ENCODE measurements at places on chromosomes 1 and 21. TPM values are rescaled to one million over a fixed set of nuclear protein-coding genes. Genes with fewer than 3 reads are reported as not detected.

DNA sequence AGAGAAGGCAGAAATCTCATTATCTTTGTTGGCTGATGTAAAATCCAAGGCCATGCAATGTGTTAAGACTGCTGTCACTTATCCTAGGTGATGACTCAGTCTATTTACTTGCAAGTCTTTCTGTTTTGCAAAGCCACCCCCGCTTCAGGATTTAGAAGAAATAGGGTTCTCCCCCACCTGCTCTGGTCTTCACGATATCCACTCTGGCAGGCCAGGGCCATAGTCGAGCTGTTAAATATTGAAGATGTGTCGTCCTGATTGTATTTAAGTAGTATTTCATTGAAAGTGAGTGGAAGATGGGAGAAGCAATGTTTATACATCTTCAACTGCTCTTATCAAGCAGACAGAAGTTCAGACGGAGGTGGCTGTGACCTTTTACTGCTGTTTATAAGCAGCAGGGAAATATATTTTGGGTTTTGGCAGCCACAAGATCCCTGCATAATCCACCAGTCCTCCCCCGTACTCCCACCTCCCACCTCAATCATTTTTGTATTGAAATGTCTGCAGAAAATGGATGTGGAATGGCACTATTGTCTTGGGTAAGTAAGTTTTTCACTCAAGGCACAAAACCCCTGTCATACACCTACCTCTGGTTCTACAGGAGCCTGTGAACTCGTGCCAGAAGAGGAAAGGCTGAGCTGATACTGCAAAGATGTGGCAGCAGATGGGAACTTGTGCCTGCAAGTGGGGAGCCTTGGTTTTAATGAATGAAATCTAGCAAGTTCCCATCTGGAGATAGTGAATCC lies 117.4 kb downstream of the MRPS6 start:
- no peak for DNase-seq
- no peaks in the 10 kb centered on the region for H3K36me3 ChIP-seq
- no peak overlapping the region for H3K27ac ChIP-seq
- H3K27me3 ChIP-seq: no peaks in the 10 kb centered on the region
- peaks cover 4% of the 10 kb centered on the region for H3K4me1 ChIP-seq
- H3K4me3 ChIP-seq: no peak overlapping the region

GRCh38 chr1:172640111-172640510 lies 18.8 kb upstream of the FASLG start:
- H3K27ac ChIP-seq: no peak overlapping the region
- no peaks in the 10 kb centered on the region for H3K4me1 ChIP-seq
- peaks cover 4% of the 10 kb centered on the region for H3K36me3 ChIP-seq
- no peak for DNase-seq
- H3K4me3 ChIP-seq: no peak overlapping the region
- peaks cover 2% of the 10 kb centered on the region for H3K27me3 ChIP-seq

- peaks cover 7% of the 10 kb centered on the region for H3K36me3 ChIP-seq
- DNase-seq: no peak
- peaks cover 2% of the 10 kb centered on the region for H3K27me3 ChIP-seq
- H3K4me3 ChIP-seq: no peak overlapping the region
- H3K27ac ChIP-seq: no peak overlapping the region
Measured at GRCh38 chr21:40613546-40614030, 233.4 kb downstream of the DSCAM start.

- H3K4me3 ChIP-seq: no peak overlapping the region
- no peak for DNase-seq
- no peaks in the 10 kb centered on the region for H3K4me1 ChIP-seq
Measured at GRCh38 chr1:239367196-239367810, 19.1 kb upstream of the CHRM3 start.

DNA sequence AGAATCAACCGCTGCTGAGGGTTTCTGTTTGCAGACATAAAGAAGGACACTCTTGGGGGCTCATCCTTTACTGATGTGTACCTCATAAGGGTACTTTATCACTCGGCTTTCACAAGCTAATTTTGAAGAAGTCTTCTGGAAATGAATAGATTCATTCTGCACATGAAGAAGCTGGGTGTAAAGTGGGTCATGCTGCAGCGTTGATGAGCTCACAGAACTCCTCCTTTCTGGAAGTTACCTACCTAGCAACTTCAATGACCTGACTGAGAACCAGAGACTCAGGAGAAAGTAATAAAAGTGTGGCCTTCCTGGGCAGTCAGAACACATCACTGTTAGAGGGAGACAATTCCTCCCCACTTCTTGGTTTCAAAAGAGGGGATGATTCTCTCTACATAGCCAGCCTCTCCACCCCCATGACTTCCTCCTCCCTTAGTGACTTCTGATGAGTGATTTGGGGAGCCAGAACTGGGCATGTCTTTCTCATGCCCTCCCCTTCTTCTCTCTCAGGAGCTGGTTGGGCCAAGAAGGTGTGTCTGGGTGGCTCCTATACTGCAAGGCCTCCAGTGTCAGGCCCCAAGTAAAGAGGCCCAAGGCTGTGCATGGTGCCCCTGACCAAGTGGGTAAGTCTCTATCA lies 27.0 kb downstream of the PCNX2 start:
- no peak overlapping the region for H3K4me3 ChIP-seq
- no peaks in the 10 kb centered on the region for H3K36me3 ChIP-seq
- no peaks in the 10 kb centered on the region for H3K4me1 ChIP-seq
- no peak for DNase-seq
- H3K27ac ChIP-seq: no peak overlapping the region
- no peaks in the 10 kb centered on the region for H3K27me3 ChIP-seq

FMO1 gene
- total RNA-seq: not detected

EDN2 gene
- total RNA-seq: not detected

- H3K27ac ChIP-seq: peak overlapping the region; percentile 52
- H3K27me3 ChIP-seq: peaks cover 5% of the 10 kb centered on the region
- no peaks in the 10 kb centered on the region for H3K36me3 ChIP-seq
- no peak for DNase-seq
- H3K4me3 ChIP-seq: no peak overlapping the region
- H3K4me1 ChIP-seq: no peaks in the 10 kb centered on the region
Measured at GRCh38 chr1:112251766-112252506, 144.1 kb upstream of the CTTNBP2NL start.

DNA sequence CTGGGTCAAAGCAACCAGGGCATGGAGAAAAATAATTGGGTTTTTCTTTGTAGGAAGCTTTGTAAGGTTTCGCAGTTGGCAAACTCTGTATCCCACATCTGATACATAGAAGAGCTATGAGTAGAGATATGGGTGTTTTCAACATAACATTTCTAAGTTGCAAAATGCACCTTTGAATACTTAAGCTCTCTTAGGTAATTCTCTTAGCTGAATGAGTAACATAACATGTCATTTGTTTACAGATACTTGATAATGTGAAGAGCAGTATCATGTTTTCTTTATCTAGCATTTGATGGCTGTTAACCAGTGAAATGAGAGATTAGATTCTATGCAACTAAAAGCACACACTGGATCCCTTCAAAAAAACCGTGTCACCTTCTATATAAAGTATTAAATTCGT lies 21.6 kb downstream of the RAVER2 start:
- no peak overlapping the region for H3K27ac ChIP-seq
- H3K4me1 ChIP-seq: no peaks in the 10 kb centered on the region
- no peak for DNase-seq

DNA sequence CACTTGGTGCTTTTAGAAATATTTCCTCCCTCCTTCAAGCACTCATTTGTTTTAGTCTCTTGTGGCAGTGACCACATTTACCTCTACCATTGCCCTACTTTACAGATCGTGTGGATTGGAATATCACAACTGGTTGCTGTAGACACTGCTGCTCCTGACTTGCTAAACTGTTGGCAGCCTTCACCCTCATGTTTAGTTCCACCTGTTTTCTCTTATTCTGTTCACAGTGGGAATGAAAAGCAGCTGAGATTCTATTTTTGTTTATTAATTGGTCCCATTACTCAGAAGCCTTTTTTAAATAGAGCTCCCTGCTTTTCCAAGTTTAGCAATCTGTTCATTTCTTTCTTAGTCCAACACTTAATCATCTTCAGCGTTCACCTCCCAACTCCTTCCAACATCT lies 308.9 kb downstream of the RWDD3 start:
- DNase-seq: no peak
- H3K4me3 ChIP-seq: no peak overlapping the region
- peaks cover 2% of the 10 kb centered on the region for H3K27me3 ChIP-seq
- H3K36me3 ChIP-seq: no peaks in the 10 kb centered on the region
- no peak overlapping the region for H3K27ac ChIP-seq

GRCh38 chr21:16587681-16588375 lies 858.0 kb downstream of the USP25 start:
- no peak overlapping the region for H3K27ac ChIP-seq
- peak; percentile 22 for DNase-seq
- no peak overlapping the region for H3K4me3 ChIP-seq
- H3K4me1 ChIP-seq: peaks cover 19% of the 10 kb centered on the region
- H3K27me3 ChIP-seq: no peaks in the 10 kb centered on the region

KCTD3 gene
- 46.3 TPM for total RNA-seq

AMY2A gene
- total RNA-seq: not detected

LAMC2 gene
- total RNA-seq: 2.8 TPM

TNFSF18 gene
- not detected for total RNA-seq

PTCH2 gene
- total RNA-seq: 20.3 TPM

- peaks cover 46% of the 10 kb centered on the region for H3K4me1 ChIP-seq
- H3K27ac ChIP-seq: peak overlapping the region; percentile 20
- no peak for DNase-seq
- peak overlapping the region; percentile 96 for H3K4me3 ChIP-seq
- no peaks in the 10 kb centered on the region for H3K36me3 ChIP-seq
Measured at GRCh38 chr1:226404904-226405222, 3.0 kb downstream of the PARP1 start.

DNA sequence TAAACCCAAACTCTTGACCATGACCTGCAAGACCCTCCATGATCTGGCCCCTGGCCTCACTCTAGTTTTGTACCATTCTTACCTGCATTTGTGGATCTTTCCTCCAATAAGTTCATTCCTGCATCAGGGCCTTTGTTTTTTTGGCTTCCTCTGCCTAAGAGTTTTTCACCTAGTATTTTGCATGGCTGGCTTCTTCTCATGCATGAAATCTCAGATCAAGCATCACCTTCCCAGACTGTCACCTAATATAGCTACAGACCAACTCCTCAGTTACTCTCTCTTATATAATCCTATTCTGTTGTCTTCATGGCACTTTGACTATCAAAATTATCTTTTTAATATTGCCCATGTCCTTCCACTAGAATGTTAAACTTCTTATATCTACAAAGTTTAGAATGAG lies 54.2 kb downstream of the BTBD8 start:
- H3K36me3 ChIP-seq: no peaks in the 10 kb centered on the region
- DNase-seq: no peak
- H3K27me3 ChIP-seq: peaks cover 2% of the 10 kb centered on the region
- H3K4me3 ChIP-seq: no peak overlapping the region

Data from glutamatergic neuron (in vitro differentiated cells).